ENCODE measurements at places on chromosomes 1 and 21.
A peak's percentile ranks its signal among the peaks of the same experiment; 100 is the strongest.

DNA sequence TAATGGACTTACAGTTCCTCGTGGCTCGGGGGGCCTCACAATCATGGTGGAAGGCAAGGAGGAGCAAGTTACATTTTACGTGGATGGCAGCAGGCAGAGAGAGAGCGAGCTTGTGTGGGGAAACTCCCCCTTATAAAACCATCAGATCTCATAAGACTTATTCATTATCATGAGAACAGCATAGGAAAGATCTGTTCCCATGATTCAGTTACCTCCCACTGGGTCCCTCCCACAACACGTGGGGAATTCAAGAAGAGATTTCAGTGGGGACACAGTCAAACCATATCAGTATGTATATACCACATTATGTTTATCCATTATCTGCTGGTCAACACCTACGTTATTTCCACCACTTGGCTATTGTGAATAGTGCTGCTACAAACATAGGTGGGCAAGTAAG is 352.3 kb upstream of the B3GALT2 start:
- H3K4me3 ChIP-seq: no peak overlapping the region
- no peak for DNase-seq
- no peaks in the 10 kb centered on the region for H3K27me3 ChIP-seq
- no peaks in the 10 kb centered on the region for H3K36me3 ChIP-seq

DNA sequence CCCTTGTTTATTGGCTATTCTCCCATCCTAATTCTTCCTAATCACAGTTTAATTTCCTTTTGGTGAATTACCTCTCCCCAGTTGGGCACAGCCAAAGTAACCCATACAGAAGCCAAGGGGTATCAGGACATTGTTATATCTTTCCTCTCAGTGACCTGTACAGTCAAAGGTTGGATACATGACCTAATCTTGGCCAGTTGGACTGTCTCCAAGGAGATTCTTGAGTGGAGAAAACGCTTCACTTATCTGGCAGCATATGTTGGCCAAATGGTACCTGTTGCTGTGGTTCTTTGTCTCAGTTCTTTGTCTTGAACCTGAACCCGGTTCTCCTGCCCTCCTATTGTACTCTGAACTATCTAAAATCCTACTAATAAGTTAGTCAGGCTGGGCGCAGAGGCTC is 15.3 kb upstream of the TBCE start:
- H3K27ac ChIP-seq: no peak overlapping the region
- no peak overlapping the region for H3K4me3 ChIP-seq
- no peak for DNase-seq
- H3K36me3 ChIP-seq: no peaks in the 10 kb centered on the region

GRCh38 chr21:43771698-43772424 is 4.2 kb downstream of the CSTB start:
- H3K36me3 ChIP-seq: peaks cover 5% of the 10 kb centered on the region
- H3K27ac ChIP-seq: no peak overlapping the region
- no peak for DNase-seq
- peak overlapping the region; percentile 7 for H3K4me3 ChIP-seq
- no peaks in the 10 kb centered on the region for H3K27me3 ChIP-seq

DNA sequence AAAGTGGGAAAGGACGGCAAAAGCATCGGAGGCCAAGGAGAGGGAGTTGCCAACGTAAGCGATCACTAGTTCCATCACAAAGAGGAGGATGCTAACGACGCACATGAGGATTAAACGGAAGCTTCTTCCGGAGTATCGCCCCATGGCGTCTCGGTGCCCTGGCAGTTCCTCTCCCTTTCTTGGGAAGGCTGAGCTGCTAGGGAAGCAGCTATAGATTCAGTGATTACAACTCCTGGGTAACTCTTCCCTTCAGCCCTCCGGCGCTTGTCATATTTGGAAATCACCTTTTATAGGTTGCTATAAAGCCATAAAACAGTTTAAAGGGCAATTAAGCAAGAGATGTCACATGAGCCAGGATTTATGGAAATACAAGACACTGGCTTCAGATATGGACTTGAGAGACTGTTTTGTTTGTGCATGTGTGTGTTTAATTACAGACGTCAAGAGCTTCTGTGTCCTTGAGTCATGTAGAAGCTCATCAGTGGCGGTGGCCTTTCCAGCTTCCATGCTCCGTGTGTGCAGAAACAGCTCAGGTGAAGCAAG is 30.6 kb upstream of the SLC30A10 start:
- no peak overlapping the region for H3K27ac ChIP-seq
- DNase-seq: no peak
- no peak overlapping the region for H3K4me3 ChIP-seq
- no peaks in the 10 kb centered on the region for H3K4me1 ChIP-seq
- no peaks in the 10 kb centered on the region for H3K36me3 ChIP-seq
- H3K27me3 ChIP-seq: no peaks in the 10 kb centered on the region

- no peak overlapping the region for H3K27ac ChIP-seq
- no peak for DNase-seq
- no peaks in the 10 kb centered on the region for H3K27me3 ChIP-seq
- H3K36me3 ChIP-seq: no peaks in the 10 kb centered on the region
- no peaks in the 10 kb centered on the region for H3K4me1 ChIP-seq
Observed at GRCh38 chr1:153430561-153430960, 14.2 kb downstream of the S100A7A start.

DNA sequence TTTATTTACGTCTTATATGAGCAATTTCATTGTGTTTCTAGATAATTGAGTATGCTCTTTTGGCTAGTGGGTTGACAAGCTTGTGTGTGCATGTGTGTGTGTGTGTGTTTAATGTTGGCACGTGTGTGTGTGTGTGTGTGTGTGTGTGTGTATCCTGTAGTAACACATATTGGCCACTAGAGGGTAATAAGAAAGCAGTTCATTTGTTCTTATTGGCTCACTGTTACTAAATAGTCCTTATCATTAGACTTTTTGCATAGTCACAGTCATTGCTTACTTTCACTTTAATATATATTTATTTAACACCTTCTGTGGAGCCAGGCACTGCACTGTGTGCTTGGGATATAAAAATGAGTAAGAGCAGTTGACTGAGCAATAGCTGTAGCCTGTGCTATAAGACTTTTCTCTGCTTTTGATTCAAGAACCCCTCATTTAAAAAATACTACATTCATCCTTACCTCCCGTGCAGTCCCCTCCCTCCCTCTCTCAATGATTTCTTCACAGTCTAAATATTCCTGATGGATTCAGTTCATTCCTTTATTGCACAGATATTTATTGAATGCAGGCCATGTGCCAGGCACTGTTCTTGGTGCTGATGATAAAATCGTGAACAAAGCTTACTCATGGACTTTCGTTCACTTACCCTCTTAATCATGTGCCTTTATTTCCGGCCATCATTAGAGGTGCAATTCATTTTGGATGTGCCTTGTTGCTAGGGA is 96.7 kb downstream of the DYRK1A start:
- DNase-seq: peak; percentile 47
- H3K4me1 ChIP-seq: peaks cover 45% of the 10 kb centered on the region
- H3K27ac ChIP-seq: no peak overlapping the region
- H3K27me3 ChIP-seq: no peaks in the 10 kb centered on the region
- no peaks in the 10 kb centered on the region for H3K36me3 ChIP-seq

GRCh38 chr1:109396871-109397580 is 692 bp downstream of the SORT1 start:
- no peak for DNase-seq
- H3K4me1 ChIP-seq: peaks cover 27% of the 10 kb centered on the region
- no peaks in the 10 kb centered on the region for H3K27me3 ChIP-seq
- H3K27ac ChIP-seq: 0 out of 2 replicates have a peak overlapping the region, but pooled peaks have one; percentile 48
- peak overlapping the region; percentile 71 for H3K4me3 ChIP-seq
- no peaks in the 10 kb centered on the region for H3K36me3 ChIP-seq

DNA sequence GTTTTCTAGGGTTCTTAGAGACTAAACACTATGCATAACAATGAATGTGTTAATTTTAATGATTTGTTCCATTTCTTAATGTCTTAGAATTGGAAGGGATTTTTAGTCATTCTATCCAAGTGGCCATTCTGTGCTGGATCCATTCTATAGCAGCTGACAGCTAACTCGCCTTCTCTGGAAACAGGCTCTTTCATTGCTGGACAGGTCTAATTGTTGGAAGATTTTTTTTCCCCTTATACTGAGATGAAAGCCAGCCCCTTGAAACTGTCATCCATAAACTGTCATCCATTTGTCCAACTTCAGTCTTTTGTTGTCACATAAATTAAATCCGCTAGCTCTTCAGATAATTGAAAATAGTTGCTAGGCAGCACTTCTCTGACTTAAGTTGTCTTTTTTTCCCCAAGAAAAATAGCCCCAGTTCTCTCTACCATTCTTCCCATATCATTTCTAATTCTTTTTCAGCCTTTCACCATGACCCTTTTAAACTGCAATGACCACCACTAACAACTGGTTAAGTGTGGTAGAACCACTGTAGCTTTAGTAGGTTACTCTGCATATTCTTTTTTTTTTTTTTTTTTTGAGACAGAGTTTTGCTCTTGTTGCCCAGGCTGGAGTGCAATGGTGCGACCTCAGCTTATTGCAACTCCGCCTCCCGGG is 19.7 kb downstream of the AK4 start:
- H3K27ac ChIP-seq: 0 out of 2 replicates have a peak overlapping the region, but pooled peaks have one; percentile 55
- H3K36me3 ChIP-seq: no peaks in the 10 kb centered on the region
- H3K4me1 ChIP-seq: peaks cover 74% of the 10 kb centered on the region
- H3K4me3 ChIP-seq: no peak overlapping the region

GRCh38 chr1:41435570-41436178 is 48.8 kb downstream of the EDN2 start:
- H3K27ac ChIP-seq: no peak overlapping the region
- no peaks in the 10 kb centered on the region for H3K4me1 ChIP-seq
- no peak overlapping the region for H3K4me3 ChIP-seq
- H3K27me3 ChIP-seq: no peaks in the 10 kb centered on the region

DNA sequence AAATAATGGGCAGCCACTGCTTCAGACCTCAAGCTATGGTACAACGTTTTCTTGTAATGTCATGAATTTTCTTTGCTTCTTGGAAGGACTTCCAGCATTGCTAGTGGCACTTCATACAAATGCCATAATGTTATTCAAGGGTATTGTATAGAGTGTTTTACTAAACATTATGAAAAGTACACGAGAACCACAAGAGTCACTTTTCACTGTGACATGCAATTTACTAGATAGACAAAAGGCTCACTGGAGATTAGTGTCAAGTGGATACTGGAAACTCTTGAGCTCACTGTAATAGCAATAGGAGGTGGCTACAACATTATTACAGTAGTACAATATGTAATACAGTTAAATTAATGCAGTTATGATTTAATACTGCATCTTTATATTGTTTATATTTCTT is 5.3 kb upstream of the OLFM3 start:
- H3K27ac ChIP-seq: no peak overlapping the region
- no peak overlapping the region for H3K4me3 ChIP-seq
- H3K36me3 ChIP-seq: no peaks in the 10 kb centered on the region
- DNase-seq: no peak
- H3K4me1 ChIP-seq: no peaks in the 10 kb centered on the region
- no peaks in the 10 kb centered on the region for H3K27me3 ChIP-seq

DNA sequence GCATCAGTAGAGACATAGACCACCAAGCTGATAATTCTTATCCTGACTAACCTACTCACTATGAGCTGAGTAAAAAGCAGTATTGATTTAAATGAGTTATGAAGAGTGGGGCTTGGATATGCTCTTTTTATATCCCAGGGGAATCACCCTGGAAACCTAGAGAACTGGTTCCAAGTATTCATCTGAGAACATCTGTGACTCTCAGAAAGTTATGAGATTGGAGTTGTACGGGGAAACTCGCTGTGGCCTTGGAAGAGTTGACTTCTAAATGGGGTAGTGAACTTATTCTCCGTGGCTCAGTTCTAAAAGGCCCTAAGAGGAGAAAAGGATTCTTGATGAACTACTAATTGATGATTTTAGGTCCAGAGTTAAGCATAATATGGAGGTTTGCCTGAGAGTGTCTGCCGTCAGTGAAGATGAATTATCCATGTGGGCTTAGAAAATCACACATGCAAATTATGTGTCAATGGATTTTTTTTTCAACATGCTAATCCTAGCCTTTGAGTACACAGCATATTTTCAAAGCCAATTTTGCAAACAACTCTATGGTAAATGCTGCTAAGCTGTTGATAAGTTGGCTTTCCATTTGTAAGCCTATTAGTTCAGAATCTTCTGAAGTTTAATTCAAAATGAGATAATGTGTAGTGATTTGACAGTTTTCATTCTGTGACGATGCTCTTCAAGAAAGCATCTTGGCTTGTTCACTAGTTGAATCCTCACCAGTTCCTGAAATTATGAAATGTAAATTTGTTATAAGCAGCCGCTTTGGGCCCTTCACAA is 122.7 kb downstream of the FGGY start:
- peaks cover 14% of the 10 kb centered on the region for H3K4me1 ChIP-seq
- no peak overlapping the region for H3K27ac ChIP-seq
- H3K27me3 ChIP-seq: no peaks in the 10 kb centered on the region
- no peak for DNase-seq
- no peak overlapping the region for H3K4me3 ChIP-seq

- H3K27ac ChIP-seq: no peak overlapping the region
- H3K4me1 ChIP-seq: peaks cover 10% of the 10 kb centered on the region
- no peaks in the 10 kb centered on the region for H3K36me3 ChIP-seq
- no peak for DNase-seq
Observed at GRCh38 chr1:165527251-165528007, 16.4 kb upstream of the LRRC52 start.

DNA sequence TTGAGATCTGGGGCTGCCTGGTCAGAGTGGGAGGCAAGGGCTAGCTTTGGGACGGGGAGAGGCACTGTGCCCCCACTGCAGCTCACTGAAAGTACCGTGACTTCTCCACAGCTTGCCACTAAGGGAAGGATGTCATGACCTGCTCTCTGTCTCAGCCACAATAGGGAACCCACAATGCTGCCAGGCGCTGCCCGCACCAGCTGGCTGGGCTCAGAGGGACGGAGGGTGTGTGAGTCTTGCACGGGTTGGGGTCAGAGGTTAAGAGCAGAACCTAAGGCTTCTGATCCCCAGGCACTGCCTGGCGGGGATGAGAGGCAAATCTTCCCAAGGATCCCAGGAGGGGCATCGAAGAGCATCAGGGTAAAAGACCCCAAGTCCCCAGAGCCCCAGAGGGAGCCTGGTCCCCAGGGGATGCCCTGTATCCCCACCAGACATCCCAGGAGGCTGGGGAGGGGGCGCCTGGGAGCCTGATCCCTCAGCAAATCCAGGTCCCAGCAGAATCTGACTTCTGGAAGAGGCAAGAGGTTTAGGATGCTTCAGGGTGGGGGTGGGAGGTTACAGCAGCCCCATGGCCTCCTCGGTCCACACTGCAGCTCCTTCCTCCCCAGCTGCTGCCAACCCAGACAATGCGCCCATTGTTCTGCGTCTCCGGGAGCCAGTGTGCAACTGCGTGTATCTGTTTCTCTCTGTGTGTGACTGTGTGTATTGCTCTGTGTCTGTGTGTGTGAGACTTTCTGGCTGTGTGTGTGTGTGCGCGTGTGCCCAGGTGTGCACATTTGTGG is 2.0 kb upstream of the MARCKSL1 start:
- no peak for DNase-seq
- no peaks in the 10 kb centered on the region for H3K36me3 ChIP-seq
- no peak overlapping the region for H3K27ac ChIP-seq
- peaks cover 7% of the 10 kb centered on the region for H3K27me3 ChIP-seq

GRCh38 chr1:25184001-25184762 is 48.1 kb downstream of the SYF2 start:
- no peaks in the 10 kb centered on the region for H3K27me3 ChIP-seq
- no peaks in the 10 kb centered on the region for H3K4me1 ChIP-seq
- H3K36me3 ChIP-seq: no peaks in the 10 kb centered on the region
- no peak overlapping the region for H3K27ac ChIP-seq
- H3K4me3 ChIP-seq: no peak overlapping the region

GRCh38 chr21:33789697-33790096 is 125.9 kb downstream of the ATP5PO start:
- H3K27ac ChIP-seq: no peak overlapping the region
- H3K27me3 ChIP-seq: no peaks in the 10 kb centered on the region
- H3K4me3 ChIP-seq: no peak overlapping the region

Data from GM23338 (cell line).